Activated CD4-positive, alpha-beta T cell treated with anti-CD3 and anti-CD28 coated beads, Interleukin-2, amount 50 U/mL, for 48 hours (primary cell): ENCODE measurements at places on chromosomes 16 and 17.

DNA sequence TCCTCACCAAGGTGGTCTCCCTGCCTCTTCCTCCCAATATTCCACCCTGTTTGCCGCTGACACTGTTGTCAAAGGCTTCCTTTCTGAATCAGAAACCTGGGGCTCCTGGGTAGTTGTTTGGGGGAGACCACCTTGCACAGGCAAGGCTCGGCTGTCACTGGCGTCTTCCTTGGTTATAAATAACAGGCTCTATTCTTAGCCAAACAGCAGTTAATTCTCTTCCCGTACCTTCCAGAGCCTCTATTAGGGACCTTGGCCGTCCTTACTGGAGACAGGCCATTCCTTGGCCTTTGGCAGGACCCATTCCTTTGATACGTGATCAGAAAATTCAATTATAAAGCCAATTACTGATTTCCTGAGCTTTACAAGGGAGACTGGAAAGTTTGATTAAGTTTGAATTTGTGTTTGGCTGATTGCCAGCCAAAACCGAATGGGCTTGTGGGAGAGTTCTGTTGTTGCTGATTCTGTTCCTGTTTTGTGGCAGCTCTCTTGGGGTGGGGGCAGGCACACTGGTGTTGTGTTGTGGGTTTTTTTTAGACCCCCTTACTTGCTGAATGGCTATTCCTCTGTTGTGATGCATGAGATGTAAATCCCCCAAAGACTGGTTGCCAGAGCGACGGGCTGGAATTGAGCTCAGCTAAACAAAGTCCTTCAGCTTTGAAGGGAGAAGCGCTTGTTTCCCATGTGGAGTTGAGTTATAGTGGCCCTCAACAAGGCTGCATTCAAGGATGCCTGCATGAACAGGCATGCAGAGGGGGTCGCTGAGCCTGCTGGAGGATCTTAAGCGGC is 104.6 kb downstream of the GNAO1 start:
- no peak for DNase-seq

- no peak for DNase-seq
Measured at GRCh38 chr17:76318586-76318985, 10.5 kb upstream of the QRICH2 start.

DNA sequence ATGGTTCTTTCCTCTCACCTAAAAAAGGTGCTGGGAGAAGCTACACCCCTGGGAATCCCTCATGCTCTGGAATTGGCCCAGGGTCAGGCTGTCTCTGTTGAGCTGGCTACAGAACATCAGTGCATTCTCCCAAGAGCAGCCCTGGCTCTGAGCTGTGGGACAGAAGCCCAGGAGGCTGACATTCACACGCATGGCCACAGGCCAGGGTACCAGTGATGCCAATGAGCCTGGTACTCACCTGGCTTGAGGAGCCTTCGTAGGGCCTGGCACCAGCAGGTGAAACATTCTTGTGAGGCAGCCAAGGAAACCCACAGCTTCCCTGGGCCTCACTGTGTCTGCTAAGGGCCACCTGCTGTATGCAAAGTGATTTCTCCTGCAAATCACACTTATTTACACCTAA is 121.7 kb upstream of the CCL2 start:
- DNase-seq = no peak

DNA sequence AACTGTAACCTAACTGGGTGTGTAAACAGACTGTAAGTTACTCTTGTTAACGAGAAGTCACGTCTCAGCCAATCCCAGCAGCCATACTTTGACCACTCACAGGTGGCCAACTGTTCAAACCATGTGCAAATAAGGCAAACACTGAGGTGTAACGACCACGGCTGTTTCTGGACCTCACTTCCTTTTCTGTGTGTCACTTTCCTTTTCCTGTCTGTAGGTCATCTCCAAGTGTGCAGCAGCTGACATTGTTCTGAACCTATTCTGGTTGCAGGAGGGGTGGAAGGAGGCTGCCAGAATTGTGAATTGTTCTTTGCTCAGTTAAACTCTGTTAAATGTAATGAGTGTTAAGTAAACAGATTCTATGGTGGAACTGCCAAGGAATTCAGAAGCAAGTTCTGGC is 627.4 kb downstream of the KCNJ2 start:
- DNase-seq = no peak

- DNase-seq = no peak
Measured at GRCh38 chr17:20987511-20987910, 55.3 kb downstream of the USP22 start.

DNA sequence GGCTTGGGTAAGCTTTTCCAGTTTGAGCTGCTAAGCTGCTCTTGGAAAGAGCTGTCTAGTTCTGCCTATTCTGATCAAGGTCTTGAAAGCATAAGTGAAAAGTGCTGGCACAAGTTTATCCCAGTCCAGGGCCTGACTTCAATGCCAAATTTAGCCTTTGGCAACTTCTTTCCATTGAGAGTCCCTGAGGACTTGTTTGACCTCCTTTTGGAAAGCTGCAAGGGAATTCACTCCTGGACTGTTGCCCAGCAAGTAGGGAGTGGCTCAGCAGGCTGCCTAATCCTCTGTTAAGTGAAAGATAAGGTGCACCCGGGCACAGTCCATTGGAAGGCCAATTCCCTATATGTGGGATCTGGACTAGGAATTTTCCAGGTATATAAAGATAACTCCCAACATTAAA is 16.0 kb upstream of the TANC2 start:
- no peak for DNase-seq

DNA sequence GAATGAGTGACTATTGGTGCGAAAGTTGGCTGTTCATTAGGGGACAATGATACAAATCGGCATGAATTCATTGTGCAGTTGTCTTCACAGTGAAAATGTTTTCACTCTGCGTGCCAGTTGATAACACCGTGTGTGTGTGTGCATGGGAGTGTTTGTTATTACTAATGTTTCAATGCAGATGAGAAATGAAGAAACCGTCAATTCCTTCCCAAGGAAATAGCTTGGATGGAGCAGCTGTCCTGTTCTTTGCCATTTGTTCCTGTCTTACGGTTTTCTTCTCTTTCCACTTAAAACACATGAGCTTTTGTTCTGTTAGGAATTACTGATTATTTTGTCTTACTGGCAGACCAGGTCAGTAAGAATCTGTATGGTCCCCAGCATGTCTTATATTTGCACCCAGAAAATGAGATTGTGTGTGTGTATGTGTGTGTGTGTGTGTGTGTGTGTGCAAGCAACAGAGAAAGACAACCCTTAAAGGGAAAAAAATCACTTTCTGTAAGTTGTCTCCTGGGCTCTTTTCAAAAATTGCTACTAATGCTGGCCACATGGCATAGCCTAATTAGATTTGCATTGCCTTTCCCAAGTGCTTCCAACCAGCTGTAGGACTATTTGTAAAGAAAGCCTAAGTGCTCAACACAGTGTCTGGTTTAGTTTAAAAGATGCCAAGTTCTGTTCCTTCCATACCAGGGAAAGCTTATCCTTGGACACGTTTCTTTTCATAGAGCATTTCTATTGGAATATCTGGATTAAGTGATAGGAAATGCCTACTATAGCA is 23.8 kb downstream of the SHISA9 start:
- DNase-seq = no peak

GRCh38 chr16:72018470-72018869 is 9.9 kb downstream of the DHODH start:
- DNase-seq = no peak

- DNase-seq = peak; percentile 90
Measured at GRCh38 chr17:7687072-7687907, at the start of gene TP53. TP53 (minus strand) TSS chr17:7687490; CDS start chr17:7676594, 10,896 bp downstream.

- no peak for DNase-seq
Measured at GRCh38 chr17:27549251-27549893, 81.6 kb upstream of the LGALS9 start.

- no peak for DNase-seq
Measured at GRCh38 chr16:75311383-75311938, 60.0 kb upstream of the BCAR1 start.

DNA sequence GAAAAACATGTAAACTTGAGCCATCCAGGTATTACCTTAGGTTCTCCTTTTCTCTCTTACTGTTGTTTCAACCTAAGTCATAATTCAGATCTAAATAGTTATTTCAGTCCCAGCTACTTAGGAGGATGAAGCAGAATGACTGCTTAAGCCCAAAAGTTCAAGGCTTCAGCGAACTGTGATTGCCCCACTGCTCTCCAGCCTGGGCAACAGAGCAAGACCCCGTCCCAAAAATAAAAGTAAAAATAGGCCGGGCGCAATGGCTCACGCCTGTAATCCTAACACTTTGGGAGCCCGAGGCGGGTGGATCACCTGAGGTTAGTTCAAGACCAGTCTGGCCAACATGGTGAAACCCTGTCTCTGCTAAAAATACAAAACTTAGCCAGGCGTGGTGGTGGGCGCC is 9.6 kb downstream of the MEIOB start:
- DNase-seq = no peak

GRCh38 chr16:24988593-24989338 is 26.4 kb downstream of the ARHGAP17 start:
- no peak for DNase-seq

- DNase-seq = no peak
Measured at GRCh38 chr17:82235056-82235774, 6.4 kb downstream of the SLC16A3 start.

GRCh38 chr16:56451753-56452689 is 667 bp downstream of the OGFOD1 start:
- DNase-seq = no peak

- DNase-seq = no peak
Measured at GRCh38 chr17:14604591-14605266, 303.8 kb downstream of the HS3ST3B1 start.

DNA sequence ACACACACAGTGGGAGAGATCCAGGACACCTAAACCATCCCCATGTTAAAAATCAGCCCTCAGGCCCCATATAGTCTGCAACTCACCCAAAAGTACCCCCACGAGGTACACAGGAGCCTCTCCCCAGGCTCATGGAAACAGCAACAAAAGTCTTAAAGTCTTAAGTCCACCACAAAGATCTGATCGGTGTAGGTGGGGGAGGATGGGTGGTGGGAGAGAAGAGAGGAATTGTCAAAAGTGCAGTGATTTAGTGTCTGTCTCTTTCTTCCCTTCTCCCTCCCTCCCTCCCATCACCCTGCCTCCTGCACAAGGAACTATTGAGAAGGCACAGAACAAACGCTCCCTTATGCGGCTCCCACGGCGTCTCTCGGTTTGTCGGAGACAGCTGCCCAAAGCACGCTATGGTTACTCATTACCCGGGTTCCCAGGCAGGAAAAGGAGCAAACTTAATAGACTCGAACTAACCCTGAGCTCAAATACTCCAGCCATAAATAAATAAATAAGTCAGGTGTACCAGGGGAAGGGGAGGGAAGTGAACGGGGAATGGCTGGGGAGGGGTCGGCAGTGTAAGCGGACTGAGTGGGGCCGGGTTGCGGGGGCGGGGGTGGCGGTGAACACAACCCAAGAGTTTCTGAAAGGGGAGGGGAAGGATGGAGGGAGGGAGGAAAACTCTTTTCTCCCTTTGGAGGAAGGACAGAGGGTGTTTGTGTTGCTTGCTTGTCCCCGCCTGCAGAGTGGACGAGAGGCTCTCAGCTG is 477.4 kb downstream of the SLC39A11 start:
- no peak for DNase-seq

DNA sequence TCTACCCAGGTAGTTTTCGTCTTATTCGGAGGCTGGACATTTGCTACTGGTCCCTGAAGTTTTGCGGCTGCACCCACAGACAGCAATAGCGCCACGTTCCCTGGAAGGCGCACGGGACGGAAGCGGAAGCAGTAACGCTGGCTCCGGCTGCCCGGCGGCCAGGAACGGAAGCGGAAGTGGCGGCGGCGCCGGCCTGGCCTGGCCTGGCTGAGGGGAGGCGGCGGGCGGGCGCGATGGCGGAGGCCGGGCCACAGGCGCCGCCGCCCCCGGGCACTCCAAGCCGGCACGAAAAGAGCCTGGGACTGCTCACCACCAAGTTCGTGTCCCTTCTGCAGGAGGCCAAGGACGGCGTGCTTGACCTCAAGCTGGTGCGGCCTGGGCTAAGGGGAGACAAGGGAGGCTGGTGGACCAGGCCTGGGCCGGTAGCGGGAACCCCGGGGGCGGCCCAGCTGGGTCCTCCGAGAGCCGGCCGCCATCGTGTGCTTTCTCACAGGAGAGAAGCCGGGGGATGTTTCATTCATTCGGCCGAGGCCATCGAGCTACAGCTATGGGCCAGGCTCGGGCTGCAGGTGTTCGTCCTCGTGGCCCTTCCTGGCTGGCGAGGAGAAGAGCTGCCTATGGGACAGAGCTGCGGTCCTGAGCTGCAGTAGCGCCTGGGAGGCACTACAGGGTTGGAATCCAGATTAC is at the start of gene E2F4:
Gene E2F4 (plus strand): TSS at position 161 of the 687 bp plus-strand sequence. CDS start 73 bp downstream, at position 234.
- DNase-seq = peak; percentile 89

DNA sequence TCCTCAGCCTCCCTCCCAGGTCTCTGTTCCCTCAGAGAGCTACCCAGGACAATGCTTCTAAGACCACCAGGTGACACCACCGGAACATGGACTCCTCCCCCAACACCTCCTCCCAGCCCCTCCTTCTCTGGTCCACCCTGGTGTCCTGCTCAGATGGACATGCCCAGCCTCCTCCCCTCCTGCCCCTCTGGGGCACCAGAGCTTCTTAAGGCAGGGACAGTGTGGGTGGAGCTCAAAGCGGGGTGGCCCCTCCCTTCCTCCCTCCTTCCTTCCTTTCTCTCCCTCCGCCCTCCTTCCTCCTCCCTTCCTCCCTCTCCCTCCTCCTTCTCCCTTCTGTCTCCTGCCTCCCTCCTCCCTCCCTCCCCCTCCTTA is 22.7 kb downstream of the TRPV3 start:
- DNase-seq = no peak

DNA sequence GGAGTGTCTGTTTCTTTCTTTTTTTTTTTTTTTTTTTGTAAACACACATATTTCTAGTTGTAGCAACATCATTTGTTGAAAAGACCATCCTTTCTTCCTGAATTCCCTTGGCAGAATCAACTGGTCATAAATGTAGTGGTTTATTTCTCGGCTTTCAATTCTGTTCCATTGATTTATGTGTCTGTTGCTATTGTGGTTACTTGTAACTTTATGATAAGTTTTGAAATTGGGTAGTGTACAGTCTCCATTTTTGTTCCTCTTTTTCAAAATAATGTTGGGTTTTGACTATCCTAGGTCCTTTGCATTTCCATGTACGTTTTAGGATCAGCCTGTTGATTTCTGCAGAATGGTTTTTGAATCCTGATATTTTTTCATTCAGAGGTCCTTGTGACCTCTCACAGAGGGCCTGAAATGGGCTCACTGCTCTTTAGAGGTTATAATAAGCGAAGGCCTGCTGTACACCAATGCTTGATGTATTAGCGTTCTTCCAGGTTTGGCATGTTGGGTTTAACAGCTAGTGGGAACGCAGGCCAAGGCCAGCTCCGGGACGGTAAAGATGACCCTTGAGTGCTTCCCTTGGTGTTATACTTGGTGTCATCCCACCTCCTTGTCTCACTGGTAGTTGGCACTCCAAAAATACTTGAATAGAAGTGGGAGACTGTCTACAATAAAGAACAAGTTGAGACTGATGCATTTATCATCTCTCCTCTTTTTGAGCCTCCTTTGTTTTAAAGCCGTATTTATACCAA is 43.8 kb downstream of the ZNRF1 start:
- DNase-seq = no peak

GRCh38 chr17:39264119-39264518 is 38.4 kb upstream of the STAC2 start:
- DNase-seq = no peak

DNA sequence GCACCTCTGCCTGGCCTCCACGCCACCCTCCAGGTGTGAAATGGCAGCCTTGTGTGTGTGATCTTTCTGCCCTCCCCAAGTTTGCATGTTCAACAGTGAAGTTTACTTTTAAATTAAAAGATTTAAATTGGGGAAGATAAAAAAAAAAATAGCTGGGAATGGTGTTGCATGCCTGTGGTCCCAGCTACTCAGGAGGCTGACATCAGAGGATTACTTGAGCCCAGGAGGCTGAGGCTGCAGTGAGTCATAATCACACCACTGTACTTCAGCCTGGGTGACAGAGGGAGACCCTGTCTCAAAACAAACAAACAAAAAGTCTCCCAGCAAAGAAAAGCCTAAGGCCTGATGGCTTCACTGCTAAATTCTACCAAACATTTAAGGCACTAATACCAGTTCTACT is 35.4 kb upstream of the RNF43 start:
- DNase-seq = no peak
